ENCODE measurements at places on chromosomes 1 and 21.

GRCh38 chr1:15848929-15849774 lies 1.6 kb downstream of the SPEN start:
- peak; percentile 66 for DNase-seq

DNA sequence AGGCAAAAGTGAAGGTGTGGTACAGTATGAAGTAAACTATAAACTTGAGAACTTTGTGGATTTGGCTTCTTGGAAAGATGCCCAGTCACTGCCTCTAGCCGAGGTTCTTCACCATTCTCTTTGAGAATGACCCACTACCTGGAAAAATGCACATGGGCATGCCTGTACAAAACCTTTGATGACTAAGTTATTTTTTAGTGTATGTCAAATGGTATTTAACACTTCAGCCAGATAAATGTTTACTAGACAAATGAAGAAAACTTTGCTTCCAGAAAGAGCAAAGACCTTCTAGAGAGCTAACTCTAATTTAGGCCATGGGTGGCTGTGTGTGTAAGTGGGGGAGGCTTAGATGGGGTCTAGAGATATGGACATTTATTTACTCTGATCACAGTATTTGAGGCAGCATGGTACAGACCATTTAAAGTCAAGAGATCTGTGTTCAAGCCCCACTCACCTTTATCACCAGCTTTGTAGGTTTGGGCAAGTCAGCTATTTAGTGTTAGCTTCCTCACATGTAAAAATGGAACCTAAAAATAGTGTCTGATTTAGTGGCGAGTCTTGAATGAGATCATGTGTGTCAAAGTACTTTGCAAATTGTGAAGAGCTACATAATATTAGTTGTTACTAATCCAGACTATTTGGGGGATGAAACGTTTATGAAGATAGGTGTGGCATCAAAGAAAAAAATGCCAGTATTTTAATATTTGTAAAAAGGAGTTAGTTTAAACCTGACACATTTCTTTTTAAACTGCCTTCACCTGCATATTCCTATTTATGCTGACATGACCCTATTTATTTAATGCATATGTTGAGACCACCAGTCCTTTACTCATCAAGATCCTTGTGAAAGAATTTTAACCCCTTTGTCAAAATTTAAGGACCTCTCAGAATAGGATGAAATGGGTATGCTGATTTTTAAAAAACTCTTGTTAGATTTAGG lies 20.2 kb downstream of the NFYC start:
- no peak for DNase-seq

DNA sequence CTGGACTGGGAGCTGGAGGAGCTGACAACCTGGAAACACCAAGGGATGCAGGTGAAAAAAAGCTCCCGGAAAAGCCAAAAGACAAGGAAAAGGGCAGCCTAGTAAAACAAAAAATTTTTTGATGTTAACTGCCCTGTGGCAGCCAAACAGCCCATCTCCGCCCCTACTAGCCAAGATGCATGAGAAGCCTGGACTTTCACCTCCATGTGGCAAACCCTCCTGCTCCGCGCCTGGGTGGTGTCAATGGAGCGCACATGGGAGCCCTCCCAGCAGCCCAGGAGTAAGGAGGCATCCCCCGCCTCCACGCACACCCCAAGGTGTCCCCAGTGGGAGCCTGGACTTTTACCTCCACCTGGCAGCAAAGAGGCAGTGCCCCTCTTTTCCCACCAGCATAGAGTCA lies 30.5 kb downstream of the LEMD1 start:
- DNase-seq = no peak

GRCh38 chr1:14282707-14283106 lies 315.8 kb upstream of the KAZN start:
- DNase-seq = no peak

DNA sequence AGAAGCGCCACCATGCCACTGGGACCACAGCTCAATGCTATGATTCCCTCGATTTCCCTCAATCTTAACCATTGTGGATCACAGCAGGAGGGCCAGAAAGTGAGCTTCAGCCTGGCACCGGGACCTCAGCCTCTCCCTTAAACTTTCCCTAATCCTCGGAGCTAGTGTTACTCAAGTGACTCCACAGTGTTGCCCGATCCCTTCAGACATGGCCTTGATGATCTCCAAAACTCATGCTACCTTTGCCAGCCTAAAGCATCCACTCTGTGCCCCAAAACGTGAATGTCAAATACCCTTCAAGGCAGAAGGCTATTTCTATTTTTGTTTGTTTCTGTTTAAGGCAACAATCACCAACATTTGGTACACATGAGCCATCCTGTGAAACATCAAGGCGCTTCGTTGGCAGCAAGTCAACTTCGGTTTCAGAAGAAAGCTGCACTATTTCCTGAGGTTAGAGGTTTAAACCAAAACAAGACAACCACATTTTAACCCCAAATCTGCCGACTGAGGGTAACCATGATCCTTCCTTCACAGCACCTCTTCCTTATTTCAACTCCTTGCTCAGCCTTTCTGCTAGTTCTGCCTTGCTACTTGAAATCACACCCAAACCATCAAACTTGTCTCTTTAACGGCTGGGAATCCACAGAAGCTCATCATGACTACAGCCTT lies 94.4 kb upstream of the KRTAP19-8 start:
- peak; percentile 87 for DNase-seq

GRCh38 chr1:68045511-68046180 lies 4.8 kb downstream of the DIRAS3 start:
- DNase-seq = no peak

GRCh38 chr1:38014724-38015424 lies 2.3 kb downstream of the UTP11 start:
- DNase-seq = no peak

Data from activated CD4-positive, alpha-beta T cell treated with anti-CD3 and anti-CD28 coated beads, Interleukin-2, amount 10 ng/mL, durations not matched to agents 7 days and 5 days (primary cell).